Activated T-cell treated with anti-CD3 and anti-CD28 coated beads, Interleukin-2, amount 50 U/mL, for 48 hours (primary cell): ENCODE measurements at places on chromosomes 1 and 21.

DNA sequence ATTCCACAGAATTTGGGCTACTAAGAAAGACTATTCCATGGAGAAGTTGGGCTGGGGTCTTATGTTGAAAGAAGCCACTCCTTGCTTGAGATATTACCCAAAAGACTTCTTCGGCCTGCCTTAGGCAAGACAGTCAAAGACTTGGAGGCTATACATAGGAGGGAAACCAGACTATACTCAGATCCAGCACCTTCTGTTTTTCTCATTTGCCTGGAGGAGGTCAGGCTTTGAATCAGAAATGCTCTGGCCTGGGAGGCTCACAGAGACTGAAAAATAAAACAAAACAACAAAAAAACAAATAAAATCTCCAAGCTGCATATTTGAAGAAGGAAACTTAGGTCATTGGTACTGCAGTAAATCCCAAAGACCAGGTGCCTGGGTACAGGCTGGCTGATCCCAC is 38.4 kb upstream of the EXOSC10 start:
- DNase-seq, result no peak

- DNase-seq, result no peak
Measured at GRCh38 chr1:82125119-82125518, 324.4 kb downstream of the ADGRL2 start.

DNA sequence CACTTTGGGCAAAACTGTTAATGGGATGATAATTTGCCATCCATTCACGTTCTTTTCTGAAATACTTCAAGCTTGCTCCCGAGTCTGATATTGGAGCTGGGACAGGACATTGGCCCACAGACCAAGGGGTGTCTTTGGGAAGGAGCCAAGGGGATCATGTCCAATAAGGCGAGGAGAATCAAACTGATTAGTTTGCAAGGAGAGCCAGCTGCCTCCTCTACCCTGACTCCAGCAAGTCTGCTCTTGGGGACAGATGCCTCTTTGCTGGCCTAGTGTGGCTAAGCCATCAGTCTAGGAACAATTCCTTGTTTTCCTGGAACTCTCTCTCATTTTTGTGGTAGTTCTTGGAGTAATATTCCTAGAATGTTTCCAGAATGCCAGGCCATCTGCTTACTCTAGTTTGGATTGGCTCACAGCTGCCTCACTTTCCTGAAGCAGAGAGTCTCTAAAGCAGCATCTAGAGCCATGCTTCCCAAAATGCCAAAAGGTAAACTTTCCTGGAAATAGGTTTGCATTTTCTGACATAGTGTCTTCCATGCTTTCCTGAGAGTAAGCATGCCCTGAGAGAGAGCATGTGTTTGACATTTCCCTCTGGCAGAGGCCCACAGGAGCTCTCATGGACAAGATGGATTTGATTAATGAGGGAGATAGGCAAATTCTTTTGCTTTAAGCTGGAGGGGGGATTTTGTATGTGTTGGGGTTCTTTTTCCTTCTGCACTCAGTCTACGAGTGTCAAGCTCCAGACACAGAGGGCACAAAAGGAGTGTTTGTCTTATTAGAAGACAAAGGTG is 145.6 kb downstream of the GDAP2 start:
- no peak for DNase-seq

DNA sequence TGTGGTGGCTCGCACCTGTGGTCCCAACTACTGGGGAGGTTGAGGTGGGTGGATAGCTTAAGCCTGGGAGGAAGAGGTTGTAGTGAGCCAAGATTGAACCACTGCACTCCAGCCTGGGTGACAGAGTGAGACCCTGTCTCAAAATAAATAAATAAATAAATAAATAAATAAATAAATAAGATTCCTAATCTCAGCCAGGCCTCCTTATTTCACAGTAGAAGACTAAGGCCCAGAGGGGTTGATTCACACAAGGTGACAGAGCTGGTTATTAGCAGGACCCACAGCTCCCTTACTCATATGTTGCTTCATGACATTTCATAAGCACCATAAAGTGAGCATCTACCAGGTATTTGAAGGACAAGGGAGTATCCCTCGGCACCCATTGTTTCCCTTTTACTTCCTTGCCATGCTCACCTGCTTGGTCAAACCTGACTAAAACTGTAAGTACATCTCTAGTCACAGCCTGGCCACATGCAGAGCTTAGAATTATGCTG is 32.7 kb downstream of the ALG14 start:
- DNase-seq, result no peak

DNA sequence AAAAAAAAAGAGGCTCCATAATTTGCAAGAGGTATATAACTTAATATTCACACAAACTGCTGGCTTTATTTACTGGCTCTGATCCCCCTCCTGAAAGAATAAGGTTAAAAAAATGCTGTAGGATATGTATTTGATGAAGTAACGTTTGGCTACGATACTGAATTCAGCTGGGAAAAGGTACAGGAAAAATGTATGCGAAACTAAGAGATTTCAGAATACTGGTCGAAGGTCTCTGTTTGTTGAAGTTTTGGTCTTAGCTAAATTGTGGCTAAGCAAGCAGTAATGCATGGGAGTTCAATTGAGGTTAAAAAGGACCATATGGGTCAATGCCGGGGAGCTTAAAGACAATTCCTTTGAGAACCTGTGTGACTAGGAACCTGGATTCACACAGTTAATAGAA is 355.5 kb upstream of the NCAM2 start:
- DNase-seq, result no peak

DNA sequence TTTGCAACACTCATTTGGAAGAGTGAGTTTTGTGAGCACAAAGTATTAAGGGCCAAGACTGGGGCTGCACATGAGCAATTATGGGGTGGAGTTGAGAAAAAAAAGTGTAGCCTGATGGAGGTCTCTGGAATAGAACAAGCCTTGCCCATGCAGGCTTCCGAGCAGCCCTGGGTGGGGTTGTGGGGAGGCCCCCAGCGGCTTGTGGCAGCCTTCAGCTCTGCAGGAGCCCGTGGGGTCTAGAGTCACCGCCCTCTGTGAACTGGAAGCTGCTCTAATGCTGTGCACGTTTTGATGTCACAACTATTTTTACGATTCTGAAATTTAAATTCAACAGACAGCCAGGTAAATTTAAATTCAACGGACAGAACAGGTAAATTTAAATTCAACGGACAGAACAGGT is 58.9 kb downstream of the BACE2 start:
- no peak for DNase-seq

DNA sequence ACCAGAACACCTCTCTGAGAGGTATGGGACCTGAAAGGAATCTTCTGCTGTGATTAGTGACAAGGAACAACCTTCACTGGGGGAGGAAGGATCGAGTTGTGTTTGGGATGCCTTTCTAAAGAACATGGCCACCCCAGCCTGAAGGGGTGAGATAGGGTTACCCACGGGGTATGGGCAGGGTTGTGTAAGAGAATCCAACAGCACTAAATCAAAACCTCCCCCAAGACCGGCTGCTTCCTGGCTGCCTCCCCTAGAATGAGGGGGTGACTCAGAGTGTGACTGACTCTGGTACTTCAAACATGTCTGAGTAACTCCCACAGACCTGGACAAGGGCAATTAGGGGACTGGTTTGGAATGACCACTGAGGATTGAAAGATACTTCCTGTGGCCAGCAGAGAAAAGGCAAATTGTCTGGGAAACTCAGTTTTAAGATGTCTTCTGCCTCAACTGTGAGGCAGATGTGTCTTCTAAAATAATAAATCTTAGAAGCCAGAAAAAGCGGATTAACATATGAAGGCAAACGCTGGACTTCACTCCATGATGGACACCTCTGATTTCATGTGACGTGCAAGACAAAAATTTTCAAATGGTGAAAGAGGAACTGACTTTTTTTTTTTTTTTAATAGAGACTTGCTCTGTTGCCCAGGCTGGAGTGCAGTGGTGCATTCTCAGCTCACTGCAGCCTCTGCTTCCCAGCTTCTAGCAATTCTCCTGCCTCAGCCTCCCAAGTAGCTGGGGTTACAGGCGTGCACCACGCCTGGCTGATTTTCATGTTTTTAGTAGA is 6.7 kb upstream of the PTPN14 start:
- DNase-seq, result no peak

- DNase-seq, result no peak
Measured at GRCh38 chr1:2166254-2166653, 28.3 kb downstream of the FAAP20 start.

DNA sequence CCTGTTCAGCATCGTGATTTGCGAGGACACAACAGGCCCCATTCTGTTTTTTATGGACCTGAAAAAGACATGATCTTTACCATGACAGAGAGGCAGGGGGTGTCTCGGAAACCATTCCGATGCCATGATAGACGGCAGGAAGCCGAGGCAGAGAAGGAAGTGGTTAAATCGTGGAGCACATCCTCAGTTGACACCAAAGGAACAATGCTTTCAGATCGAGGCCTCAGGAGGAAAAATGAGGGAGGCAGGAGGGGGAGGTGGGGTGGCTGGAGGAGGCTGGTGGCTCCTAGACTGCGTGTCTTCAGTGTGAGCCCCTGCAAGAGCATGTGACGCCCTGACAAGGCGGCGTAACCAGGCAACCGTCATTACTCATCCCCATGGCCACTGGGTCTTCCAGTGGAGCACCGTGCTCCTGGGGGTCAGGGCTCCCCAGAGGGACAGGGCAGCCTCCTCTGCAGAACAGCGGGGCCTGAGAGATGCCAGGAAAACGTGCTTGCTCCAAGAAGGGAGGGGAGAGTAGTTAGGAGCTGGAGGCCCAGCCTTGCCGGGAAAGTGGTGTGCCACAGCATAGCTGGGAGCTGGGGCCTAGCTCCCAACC is 172.8 kb upstream of the TMEM51 start:
- DNase-seq, result no peak

GRCh38 chr1:174963529-174964125 is 36.1 kb upstream of the CACYBP start:
- no peak for DNase-seq

GRCh38 chr1:201626629-201627275 is 87.8 kb downstream of the NAV1 start:
- no peak for DNase-seq

DNA sequence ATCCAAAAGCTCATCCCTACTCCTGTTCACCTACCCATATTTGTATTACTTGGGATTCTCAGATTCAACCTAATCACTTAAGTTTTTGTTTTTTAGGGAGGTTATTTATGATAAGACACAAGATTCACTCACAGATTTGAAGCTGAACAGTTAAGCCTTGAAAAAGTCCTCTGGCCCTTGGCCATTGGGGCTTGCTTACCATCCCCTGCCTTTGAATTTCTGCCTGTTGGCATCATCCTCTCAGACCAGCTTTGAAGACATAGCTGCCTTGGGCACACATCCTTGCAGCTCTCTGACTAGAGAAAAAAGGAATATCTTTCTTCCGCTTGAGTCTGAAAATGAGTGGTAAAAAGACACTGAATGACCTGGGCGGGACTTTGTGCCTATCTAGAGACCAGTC is 41.8 kb upstream of the RALGPS2 start:
- no peak for DNase-seq

- no peak for DNase-seq
Measured at GRCh38 chr1:9242338-9242969, 7.9 kb downstream of the H6PD start.

DNA sequence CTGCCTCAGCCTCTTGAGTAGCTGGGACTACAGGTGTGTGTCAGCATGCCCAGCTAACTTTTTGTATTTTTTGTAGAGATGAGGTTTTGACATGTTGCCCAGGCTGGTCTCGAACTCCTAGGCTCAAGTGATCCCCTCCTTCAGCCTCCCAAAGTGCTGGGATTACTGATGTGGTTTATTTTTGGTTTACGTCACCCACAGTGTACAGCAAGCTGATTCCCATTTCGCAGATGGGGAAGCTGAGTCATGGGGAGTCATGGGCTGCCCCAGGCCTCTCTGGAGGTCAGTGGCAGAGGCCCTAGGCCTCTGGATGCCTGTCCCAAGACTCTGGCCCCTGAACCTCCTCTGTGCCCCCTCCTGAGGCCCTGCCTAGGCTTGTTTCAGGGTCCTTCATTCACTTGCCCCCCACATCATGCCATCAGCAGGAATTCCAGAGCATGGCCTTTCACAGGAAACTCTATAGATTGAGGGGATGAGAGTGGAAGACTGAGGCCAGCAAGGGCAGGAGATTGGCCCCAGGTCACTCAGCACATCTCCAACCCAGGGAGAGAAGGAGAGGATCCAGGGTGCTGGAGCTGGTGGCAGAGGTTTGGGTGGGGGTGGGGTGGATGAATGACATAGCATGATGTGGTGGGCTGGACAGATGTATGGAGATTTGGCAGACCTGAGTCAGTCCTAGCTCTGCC is 266.0 kb downstream of the PTPRU start:
- DNase-seq, result no peak

DNA sequence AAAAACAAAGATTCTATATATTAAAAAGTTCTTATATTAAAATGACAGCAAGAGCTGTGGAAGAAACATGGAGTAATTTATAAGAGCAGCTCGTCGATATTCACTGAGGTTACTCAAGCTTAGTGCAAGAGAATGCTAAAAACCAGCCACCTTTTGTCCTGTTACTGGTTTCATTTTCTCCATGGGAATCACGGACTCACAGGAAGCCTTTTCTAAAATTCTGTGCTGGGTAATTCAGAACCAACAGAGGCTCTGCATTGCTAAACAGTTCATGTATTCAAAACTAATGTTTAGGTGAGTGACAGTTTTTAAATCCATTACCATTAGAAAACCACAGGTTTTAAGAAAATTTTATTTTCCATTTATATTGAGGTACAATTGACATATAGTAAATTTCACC is 147.8 kb upstream of the MAP1LC3C start:
- DNase-seq, result no peak

GRCh38 chr21:38626306-38626705 is 128.0 kb upstream of the ERG start:
- no peak for DNase-seq

GRCh38 chr1:208242941-208243526 is 1.1 kb downstream of the PLXNA2 start:
- DNase-seq, result peak; percentile 29

GRCh38 chr1:169119405-169119804 is 12.9 kb downstream of the ATP1B1 start:
- no peak for DNase-seq

DNA sequence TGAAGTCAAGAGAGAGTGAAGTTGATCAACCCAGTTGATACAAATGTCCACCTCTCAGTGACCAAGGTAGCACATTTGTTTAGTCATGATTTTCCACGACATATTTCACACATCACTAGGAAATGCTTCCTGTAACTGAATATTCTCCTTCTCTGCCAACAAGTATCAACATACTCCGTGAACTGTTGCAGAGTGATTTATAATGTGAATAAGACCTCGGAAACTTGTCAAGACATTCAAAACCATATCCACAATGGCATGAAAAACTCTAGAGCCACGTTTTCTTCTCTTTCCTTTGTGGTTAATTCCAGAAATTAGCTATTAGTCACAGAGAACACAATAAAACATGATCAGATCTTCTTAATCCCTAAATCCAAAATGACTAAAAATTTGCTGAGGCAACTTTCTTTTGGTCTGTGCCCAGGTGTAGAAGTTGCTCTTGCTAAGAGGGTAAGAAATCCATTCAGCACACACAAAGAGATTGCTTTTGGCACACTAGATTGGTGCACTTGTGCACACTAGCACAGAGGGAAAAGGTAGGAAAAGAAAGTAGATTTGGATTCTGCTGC is 244.3 kb upstream of the NRIP1 start:
- DNase-seq, result no peak

- peak; percentile 51 for DNase-seq
Measured at GRCh38 chr21:31732597-31733550, 956 bp upstream of the SCAF4 start.
